ENCODE measurements at places on chromosomes 1 and 21.

- peak; percentile 26 for DNase-seq
These were observed at the start of gene ARHGEF10L for GRCh38 chr1:17539477-17540254. TSS of gene ARHGEF10L (plus strand) at chr1:17539698. CDS start at chr1:17580596, 40,898 bp downstream.

GRCh38 chr1:174197547-174197946 lies 38.2 kb downstream of the RABGAP1L start:
- DNase-seq = no peak

- DNase-seq = no peak
These were observed 34.1 kb downstream of the RGSL1 start for GRCh38 chr1:182484067-182484466.

DNA sequence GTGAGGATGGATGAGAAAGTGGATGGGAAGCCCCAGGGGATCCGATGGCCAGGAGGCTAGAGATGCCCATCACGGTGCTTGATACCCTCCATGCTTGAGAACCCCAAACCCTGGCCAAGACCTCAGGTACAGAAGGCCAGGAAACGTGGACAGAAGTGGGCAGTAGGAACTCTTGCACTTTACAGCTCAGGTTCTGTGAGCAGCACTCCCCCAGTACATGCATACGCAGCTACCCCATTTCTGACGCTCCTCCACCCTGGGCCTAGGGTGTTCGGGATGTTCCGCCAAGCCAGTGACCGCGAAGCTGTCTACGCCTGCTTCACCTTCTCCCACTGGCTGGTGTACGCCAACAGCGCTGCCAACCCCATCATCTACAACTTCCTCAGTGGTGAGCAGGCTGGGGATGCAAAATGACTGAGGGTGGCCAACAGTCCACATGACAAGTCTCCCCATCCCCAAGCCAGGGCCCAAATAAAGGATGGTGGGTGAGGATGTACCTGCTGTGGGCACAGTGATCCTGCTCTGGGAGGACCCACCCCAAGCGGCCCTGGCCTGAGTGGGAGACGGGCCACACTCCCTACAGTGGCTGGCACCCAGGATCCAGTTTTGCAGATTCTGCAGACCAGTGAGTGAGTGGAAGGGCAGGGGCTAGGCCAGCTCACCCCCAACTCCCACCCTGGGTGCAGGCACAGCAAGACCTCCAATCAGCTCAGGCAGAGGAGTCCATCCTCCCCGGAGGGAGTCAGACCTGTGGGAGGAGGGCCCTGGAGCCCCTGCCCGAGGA lies 7.4 kb downstream of the HCRTR1 start:
- no peak for DNase-seq

GRCh38 chr1:110155878-110156522 lies 5.7 kb downstream of the SLC6A17 start:
- no peak for DNase-seq

DNA sequence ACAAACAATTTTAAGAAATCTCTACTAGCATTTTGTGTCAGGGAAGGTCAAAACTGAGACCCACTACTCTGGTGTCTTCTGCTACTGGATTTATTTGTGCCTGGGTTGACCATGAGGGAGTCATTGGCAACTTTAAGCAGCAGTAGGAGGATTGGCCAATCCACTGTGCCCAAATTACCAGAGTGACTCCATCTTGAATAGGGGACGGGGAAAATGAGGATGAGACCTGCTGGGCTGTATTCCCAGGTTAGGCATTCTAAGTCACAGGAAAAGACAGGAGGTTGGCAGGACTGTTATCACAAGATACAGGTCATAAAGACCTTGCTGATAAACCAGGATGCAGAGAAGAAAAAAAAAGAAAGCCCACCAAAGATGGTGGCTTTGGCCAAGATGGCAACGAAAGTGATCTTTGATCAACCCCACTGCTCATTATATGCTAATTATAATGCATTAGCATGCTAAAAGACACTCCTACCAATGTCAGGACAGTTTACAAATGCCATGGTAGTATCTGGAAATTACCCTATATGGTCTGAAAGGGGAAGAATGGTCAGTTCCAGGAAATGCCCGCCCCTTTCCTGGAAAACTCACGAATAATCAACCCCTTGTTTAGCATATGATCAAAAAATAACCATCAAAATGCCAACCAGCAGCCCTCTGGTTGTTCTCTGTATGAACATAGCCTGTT lies 200.9 kb downstream of the LTN1 start:
- DNase-seq = no peak

DNA sequence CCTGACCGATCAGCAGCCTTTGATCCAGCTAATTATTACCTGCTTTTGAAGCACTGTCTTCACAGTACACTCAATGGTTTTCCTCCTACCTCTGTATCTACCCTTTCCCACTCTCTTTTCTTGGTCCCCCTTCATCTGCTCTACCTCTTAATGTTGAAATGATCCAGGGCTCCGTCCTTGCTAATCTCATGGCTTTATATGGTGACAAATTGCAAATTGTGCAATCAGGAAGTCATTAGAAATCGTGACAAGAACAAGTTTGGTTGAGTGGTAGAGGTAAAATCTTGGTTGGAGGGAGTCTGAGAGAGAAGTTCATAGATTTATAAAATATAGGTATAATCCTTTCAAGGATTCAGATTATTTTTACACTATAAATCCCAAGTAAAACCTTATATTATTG lies 9.6 kb upstream of the CYB5R1 start:
- no peak for DNase-seq

DNA sequence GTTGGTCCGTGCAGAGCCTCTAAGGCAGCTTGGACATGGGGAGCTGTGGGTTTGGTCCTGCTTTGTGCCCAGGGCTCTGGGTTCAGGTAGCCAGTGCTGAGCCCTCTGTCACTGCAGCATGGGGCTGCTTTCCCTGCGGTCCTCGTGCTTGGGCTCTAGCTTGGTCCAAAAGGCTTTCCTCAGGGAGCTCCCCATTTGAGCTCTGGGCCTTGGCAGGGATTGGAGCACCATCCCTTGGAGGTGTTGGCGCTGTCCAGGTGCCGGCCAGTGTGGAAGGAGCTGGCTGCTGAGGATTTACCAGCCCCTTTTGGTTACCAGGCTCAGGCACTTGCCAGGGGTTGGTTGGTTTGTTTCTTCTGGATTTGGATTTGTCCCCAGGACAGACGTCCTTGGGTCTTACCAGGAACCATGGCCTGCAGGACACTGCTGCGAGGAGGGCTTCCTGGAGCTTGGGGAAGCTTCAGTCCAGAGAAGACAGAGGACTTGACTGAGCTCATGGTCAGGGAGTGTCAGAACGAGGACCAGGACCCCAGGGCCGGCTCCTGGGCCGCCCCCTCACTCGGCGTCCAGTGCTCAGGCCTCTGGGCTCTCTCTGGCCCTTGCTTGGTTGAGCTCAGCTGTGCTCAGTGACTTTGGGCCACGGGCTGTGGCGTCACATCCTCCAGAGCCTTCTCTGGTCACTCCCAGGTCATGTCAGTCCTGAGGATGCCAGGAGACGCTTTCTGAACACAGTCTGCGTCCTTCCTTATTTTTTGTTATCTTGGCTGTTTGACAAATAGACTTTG lies 224.7 kb downstream of the CAMTA1 start:
- no peak for DNase-seq

DNA sequence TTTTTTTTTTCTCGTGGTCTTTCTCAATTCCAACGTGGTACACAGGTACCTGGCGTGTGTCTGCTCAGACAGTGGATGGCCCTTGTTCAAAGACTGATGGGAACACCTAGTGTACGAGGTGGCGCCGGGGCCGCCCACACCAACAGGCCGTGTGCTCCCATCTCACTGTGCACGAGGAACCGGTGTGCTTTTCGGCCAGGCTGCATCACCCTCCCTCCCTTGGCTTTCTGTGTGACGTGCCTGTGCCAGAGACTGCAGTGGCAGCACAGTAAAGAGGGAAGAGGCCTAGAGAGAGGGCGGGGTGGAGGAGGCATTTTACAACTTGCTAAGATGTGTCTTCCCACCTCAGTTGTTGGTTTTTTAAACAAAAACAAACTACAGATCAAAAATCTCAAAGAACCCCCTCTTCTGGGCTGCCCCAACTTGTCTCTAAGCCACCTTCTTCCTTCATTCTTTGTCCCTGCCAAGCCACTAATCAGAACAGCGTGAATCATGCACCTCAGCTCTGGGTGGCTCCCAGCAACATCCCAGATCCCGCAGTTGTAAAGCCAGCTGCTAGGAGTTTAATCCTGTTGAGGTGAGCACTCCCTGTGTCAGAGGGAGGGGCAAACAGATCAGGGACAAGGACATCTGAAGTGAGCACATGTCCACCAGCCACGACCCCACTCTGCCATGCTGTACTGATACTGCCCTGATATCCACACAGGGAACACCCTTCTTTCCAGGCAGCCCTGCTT lies 20.7 kb downstream of the IRF2BP2 start:
- no peak for DNase-seq

DNA sequence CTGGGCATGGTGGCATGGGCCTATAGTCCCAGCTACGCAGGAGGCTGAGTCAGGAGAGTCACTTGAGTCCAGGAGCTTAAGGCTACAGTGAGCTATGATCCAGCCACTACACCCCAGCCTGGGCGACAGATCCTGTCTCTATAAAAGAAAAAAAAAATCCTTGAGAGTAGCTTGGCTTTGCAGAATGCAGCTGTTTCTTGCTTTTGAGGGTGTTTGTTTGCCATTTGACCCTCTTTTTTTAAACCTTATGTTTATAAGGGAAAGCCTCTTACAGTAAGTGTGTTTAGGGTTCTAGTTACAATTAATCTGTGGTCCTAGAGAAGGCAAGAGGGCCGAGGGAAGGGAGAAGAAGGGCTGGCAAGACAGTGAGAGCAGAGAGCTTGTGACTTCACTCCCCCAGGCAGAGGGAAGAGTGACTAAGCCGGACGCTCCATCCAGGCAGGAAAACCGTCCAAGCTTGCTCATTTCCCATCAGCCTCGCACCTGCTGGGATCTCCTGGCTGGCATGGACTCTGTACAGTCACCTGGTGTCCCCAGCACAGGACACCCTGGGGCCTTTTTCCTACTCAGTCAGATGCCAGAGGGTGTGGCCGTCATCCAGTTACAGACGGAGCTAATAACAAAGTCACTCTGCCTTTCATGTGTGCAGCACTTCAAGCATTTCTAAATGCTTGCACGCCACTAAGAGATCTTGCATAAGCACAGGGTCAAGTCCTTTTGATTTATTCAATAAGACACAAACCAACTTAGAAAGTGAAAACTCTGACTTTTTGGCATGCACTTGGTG lies 55.5 kb upstream of the PSEN2 start:
- no peak for DNase-seq

- DNase-seq = no peak
These were observed 126.4 kb upstream of the C1orf21 start for GRCh38 chr1:184260382-184260781.

- peak; percentile 42 for DNase-seq
These were observed 3.0 kb upstream of the SDE2 start for GRCh38 chr1:226001963-226002666.

GRCh38 chr1:48048980-48049379 lies 51.8 kb upstream of the TRABD2B start:
- DNase-seq = no peak

DNA sequence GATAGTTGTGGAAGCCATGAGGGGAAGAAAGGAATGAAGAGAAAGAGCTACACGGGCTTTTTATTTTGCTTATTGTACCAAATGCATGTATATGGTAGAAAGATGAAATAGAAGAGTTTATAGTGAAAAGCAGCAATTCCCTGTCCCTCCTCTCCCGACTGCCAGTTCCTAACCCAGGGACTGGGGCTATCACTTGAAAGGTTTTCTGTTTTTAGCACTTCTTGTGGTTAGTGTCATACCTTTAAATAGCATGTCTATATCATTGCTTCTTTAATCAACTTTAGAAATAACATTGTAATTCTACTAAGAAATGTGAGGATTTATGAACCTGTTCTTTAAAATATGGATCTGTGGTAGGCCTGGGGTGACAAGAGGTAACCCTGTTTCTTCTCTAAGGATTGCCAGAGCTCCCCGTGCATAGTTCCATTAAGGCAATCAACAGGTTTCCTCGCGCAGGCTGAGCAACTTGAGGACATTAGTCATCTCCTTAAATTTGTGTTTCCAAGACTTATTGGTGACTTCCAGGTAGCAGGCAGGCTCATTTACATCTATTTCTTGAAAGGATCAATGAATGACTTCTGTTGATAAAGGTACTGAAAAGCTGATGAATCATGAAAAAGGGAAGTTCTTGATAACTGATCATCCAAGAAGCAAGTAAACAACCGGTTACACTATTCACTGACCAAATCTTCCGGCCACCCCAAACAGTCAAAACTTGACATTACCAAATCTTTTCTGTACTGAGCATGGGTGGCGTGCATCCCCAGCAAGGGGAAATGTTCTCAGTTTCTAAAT lies 37.8 kb upstream of the S1PR1 start:
- DNase-seq = no peak

DNA sequence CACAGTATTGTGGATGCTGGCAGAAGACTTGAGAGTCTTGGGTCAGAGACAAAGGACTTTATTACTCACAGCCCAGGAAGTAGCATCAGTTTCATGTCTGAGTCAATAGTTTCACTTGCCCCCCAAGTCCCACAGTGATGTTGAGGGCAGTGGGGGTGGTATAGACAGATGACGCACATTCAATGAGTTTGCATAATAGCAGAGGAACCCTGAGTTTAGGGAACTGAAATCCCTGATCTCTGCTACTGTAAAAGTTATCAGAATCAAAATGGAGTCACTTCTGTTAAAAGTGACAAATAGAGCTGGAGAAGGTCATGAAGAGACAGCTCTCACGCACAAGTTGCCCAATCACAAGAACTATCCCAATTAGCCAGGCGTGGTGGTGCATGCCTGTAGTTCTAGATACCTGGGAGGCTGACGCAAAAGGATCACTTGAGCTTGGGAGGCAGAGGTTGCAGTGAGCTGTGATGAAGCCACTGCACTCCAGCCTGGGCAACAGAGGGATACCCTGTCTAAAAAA lies 11.5 kb upstream of the HCRTR1 start:
- no peak for DNase-seq

DNA sequence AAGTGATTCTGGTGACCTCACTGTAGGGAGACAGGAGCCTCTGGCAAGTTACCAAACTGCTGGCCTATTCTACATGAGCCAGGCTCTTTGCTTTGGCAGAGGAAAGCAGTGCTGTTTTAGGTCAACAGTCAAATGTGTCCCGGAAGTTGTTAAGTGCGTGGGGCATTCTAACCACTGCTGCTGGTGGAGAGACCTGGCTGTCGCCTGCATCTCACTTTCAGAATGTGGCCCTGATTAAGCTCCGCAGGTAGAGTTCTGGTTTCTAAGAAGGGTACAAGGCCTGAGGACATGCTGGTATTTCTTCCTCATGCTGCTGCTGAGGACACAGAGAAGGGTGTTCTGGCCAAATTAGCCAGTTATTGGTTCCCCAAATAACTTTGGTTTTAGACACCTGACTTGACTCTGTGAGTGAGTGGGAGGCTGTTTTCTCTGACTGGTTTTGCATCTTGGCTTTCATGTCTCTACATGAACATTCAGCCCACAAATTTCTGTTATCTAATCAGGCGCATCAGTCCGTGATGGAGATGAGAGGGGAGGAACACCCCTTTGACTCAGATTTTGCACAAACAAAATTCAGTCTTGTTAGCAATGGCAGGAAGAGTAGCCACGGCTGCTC lies 120.8 kb downstream of the LMO4 start:
- no peak for DNase-seq

GRCh38 chr21:36035381-36035791 lies 24.9 kb downstream of the SETD4 start:
- no peak for DNase-seq

GRCh38 chr1:177043597-177043996 lies 120.9 kb downstream of the ASTN1 start:
- DNase-seq = peak; percentile 8

- no peak for DNase-seq
These were observed at the start of gene FCRL1 for GRCh38 chr1:157819896-157820295. TSS of gene FCRL1 (minus strand) at chr1:157820120. CDS start at chr1:157820037, 83 bp downstream.

- DNase-seq = no peak
These were observed 157.3 kb downstream of the CASZ1 start for GRCh38 chr1:10639011-10639774.
